NCI-H1092 (cell line): ENCODE measurements at places on chromosomes 7 and 10.

- DNase-seq = peak; percentile 80
These were observed 2.5 kb upstream of the SLIT1 start for GRCh38 chr10:97188261-97188711.

GRCh38 chr10:131748191-131748590 lies 152.6 kb upstream of the PPP2R2D start:
- DNase-seq = no peak

- no peak for DNase-seq
These were observed 327.5 kb upstream of the ZMIZ1 start for GRCh38 chr10:78740976-78741915.

DNA sequence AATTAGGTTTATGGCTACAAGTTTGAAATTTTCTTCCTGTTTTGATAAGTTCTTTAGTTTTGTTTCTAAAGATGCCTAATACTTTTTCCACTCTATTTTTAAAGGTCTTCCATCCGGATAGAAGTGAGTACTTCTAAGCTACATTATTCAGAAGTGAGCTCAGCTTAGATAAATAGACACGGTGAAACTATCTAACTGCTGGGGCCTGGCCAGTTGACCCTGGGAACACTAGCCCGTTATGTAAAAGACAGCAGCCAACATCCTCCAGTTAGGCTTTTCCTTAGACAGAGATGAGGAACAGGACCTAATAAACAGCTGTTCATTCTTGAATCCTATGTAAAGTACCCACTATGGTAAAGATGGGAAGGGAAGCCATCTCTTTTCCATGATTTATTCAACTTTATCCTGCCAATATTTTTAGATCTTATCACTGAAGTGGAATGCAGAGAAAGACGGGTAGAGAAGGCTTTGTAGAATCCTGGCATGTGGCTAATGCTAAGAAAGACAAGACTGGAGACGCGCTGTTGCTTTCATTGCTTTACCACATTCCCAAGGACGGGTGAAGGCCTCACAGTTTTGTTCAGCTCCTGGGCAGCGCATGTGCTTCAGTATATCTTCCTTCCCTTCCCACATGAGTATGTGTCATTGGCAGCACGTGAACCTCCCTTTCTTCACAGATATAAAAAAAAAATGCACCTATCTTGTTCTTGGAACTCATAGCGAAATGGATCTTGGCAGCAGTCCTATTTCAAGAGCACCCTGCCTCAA lies 340.0 kb upstream of the MEOX2 start:
- DNase-seq = no peak

- DNase-seq = no peak
These were observed 58.6 kb upstream of the ANK3 start for GRCh38 chr10:60448246-60448645.

DNA sequence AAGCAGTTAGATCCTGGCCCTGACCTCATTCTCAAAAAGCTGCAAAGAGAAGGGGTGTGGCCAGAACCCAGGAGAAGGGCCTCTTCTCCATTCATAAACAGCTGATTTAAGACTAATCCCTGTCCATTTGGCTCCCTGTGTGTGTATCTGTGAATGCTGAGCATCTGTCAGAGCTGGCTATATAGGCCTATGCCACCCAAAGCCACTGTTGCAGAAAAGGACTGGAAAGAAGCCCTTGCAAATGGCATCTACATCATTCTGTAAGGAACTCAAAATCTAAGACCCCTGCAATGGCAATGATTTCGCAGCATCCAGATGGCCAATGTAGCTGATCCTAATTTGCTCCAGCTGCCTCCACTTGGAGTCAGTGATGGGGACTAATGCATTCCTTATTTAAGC lies 384.5 kb downstream of the KCNMA1 start:
- no peak for DNase-seq

DNA sequence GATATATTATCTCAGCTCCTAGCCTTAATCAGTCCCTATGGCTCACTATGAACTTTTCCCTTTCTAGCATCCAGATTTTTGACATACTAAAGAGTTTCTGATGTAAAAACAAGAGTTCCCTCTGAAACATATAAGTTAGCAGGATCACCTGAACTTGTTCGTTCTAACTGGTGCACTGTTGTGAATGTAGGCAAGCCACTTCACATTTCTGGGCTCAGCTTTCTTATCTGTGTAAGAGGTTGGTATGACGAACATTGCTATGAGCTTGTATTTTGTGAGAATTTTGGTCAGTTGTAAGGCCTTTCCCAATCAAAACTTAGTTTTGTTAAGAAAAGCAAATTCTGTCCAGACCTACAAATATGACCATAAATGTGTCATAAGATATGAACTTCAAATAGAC lies 46.1 kb downstream of the MAGI2 start:
- no peak for DNase-seq

GRCh38 chr10:93911866-93912265 lies 18.1 kb downstream of the SLC35G1 start:
- DNase-seq = no peak

GRCh38 chr10:124242365-124242764 lies 149.0 kb upstream of the CHST15 start:
- no peak for DNase-seq

DNA sequence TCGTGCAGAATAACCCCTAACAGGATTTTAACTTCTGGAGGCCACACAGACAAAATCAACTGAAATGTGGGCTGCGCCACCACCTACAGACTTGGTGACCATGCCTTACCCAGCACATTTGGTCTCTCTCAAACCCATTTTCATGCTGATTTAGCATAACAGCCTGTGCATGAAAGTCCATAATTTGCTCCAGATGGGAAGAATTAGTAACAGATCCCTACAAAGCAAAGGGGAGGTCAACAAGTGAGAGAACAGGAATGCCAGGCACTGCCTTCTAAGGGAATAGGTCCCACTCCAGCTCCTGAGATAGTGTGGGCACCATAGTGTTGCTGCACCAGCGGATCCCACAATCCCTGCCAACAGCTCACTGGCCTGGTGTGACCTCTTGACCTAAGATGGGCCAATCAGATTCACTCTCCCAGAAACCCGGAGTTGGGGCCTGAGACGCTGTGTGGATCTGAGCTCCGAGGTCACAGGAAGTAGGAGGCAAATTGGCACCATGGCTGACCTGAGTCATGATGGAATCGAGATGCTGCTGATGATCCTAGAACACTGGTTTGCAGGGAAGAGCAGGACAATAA lies 32.4 kb downstream of the SLIT1 start:
- no peak for DNase-seq

- no peak for DNase-seq
These were observed 39.9 kb upstream of the DUSP5 start for GRCh38 chr10:110457851-110458250.

- DNase-seq = no peak
These were observed 982.3 kb downstream of the GATA3 start for GRCh38 chr10:9036711-9037204.

GRCh38 chr7:127365164-127365956 lies 27.1 kb downstream of the ZNF800 start:
- no peak for DNase-seq

GRCh38 chr10:95908450-95908849 lies 675 bp downstream of the CC2D2B start:
- no peak for DNase-seq

GRCh38 chr7:144529269-144529926 lies 125.9 kb upstream of the NOBOX start:
- DNase-seq = no peak

GRCh38 chr10:93186653-93187052 lies 113.0 kb downstream of the CYP26A1 start:
- no peak for DNase-seq

DNA sequence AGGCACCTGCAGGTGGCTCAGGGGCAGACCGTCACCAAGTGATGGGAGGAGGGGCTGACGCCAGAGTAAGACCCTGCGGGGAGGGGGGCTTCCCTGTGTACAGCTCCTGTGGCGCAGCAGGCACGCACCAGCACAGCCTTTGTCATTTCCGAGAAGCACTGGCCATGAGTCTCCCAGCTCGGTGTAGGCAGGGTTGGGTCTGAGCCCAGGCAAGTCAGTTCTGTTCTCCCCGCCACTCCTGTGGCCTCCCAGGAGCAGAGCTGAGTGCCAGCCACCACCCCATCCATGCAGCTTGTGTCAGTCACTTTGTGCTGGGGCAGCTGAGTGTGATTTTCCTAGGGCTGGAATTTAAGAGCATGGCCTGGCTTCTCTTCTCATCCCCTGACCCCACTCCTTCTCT lies 13.2 kb downstream of the CPSF4 start:
- DNase-seq = no peak

DNA sequence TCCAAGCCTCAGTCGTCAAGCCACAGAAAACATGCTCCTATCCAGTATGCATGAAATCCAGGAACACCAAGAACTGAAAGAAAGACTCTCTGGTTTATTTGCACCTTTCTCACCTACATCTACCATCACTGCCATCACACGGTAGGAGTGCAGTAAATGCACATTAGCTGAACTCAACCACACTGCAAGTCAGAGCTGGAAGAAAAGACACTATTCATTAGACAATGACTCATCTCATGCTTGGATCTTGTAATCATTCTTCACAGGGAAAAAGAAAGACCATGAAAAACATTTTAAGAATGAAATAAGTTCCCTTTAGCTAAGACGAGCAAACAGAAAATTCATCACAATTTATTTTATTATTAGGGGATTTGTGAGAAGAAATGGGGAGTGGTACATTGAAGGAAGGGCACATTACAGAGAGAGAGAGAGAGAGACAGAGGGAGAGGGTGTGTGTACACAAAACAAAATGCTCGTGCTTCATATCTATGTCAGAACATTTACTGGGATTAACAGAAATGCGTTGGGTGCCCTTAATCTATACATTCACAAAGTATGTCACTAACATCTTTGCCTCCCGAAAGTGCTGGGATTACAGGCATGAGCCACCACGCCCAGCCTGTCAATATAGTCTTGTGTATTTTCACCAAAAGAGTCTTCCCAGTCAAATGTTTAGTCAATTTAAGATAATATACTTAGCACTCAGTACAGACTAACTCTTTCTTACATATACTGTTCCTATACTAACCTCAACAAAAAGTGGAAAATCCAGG lies 324.9 kb downstream of the PARD3 start:
- no peak for DNase-seq

DNA sequence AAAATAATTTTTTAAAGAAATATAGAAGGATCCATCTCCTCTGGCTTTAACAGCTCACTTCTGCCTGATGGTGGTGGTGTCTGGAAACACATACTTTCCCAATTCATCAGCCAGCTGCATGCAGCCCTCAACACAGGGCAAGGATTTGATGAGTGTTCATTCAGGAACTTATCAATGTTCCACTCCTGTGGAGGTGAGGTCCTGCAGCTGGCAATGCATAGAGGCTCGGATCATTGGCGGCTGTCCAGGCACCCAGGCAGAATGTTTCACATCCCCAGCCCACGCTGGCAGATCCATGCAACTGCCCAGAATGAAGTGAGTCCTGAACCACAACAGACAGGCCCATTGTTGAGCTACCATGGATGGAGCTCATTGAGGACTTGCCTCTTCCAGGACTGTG lies 55.2 kb upstream of the KCNMA1 start:
- no peak for DNase-seq

DNA sequence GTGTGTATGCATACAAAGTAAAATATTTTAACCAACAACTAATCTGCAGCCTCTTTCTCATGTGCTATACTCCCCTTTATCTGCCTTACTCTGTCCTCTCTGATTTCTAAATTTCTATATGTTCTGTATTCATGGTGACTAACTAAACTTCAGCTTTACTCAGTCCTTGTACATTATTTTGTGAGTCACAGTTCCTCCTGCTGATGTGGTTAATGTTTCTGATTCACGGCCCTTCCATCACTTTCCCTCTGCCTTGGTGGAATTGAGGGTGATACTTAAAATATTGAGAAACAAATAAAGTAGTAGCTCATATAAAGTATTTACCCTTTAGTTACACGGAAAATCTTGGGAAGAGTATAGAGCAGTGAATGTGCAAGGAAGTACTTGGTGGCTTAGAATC lies 899.1 kb upstream of the ZWINT start:
- no peak for DNase-seq

DNA sequence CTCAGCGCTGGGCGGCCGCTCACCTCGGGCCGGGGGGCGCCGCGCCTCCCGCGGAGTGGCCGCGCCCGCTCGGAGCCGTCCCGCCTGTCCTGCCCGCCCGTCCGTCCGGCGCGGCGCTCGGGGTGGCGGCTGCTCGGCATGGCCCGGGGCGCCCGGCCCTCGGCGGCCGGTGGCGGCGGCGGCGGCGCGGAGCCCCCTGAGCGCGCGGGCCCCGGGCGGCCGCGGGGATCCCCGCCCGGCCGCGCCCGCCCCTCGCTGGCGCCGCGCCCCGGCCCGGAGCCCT lies 338 bp downstream of the SDK1 start:
- no peak for DNase-seq

- DNase-seq = no peak
These were observed 44.4 kb upstream of the TOMM7 start for GRCh38 chr7:22867003-22867402.

GRCh38 chr7:74032191-74032490 lies 4.2 kb downstream of the ELN start:
- DNase-seq = no peak

GRCh38 chr7:150369748-150370501 lies 1.3 kb downstream of the REPIN1 start:
- no peak for DNase-seq

DNA sequence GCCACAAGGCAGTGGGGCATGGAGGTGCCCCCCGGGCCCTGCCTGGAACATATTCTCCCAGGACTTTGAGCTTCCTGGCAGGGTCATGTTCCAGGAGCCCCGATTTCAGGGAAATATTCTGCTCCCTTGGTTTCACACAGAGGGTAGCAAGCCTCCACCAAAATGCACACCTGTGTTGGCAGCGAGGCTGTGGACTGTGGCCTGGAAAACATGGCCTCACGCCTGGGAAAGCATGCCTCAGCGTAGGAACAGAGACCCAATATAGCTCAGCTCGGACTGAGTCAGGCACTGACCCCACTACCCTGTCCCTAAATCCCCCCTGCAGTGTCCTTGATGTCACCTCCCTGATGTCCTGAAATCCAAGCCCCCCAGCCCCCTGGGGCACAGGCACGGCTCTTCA lies 92.0 kb downstream of the KCNMA1 start:
- DNase-seq = no peak

GRCh38 chr7:158602905-158603772 lies 15.5 kb upstream of the PTPRN2 start:
- no peak for DNase-seq

GRCh38 chr7:30226614-30227268 lies 57.7 kb upstream of the ZNRF2 start:
- peak; percentile 54 for DNase-seq
